EL (cell line): ENCODE measurements at places on chromosomes 6 and 20.
A peak's percentile ranks its signal among the peaks of the same experiment; 100 is the strongest.

- DNase-seq: peak; percentile 39
Observed at GRCh38 chr6:131062241-131063027, 611 bp downstream of the EPB41L2 start.

DNA sequence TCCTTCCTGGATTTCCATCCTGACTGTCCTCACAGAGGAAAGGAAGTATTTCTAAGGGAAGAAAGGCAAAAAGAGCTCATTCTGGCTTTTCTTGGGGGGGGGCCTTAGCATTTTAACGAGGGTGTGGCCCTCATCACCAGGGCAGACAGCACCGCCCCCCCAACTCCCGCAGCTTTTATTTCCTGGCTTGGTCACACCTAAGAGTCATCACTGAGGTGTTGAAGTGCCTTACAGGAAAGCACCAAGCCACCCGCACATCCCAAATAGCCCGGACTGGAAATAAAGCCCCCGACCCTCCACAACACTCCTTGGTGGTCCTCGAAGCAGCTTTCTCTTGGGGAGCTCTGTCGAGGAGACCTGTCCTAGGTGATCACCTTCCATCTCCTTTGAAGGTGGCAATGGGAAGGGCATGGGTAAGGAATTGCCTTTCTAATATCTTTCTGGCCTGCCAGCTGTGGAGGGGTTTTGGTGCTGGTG is 1.3 kb downstream of the PTK7 start:
- DNase-seq: no peak

DNA sequence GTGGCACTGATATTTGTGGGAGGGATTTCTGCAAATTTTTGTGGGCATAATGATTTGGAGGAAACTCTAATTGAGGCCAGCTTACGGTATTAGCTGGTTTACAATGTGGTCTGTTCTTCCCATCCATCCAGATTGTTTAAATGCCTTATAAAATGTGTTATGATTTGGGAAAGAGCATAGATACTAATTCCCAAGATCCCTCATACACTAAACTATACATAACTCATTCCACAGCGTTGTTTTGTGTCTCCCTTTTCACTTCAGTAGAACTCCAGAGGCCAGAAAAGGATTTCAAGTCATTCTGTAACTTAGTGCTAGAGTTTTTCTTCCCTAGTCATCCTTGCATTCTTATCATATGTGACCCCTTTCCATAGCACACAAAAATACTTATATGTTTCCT is 292.6 kb upstream of the NT5E start:
- DNase-seq: no peak

- no peak for DNase-seq
Observed at GRCh38 chr6:85321906-85322305, 128.0 kb upstream of the NT5E start.

DNA sequence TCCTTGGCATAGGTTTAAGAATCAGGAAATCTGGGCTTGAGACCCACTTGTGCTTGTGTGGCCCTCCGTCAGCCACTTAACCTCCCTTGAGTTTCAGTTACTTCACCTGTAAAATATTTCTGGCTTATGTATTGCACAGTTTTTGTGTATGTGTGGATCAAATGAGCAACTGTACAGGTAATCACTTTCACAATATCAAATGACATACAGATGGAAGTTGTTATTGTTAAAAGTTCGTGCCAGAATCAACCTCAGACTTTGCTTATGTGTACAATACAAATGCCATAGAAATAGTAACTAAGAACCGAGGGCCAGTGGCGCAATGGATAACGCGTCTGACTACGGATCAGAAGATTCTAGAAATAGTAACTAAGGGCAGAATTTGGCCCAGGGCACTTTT is 65.6 kb upstream of the KIF13A start:
- peak; percentile 8 for DNase-seq

DNA sequence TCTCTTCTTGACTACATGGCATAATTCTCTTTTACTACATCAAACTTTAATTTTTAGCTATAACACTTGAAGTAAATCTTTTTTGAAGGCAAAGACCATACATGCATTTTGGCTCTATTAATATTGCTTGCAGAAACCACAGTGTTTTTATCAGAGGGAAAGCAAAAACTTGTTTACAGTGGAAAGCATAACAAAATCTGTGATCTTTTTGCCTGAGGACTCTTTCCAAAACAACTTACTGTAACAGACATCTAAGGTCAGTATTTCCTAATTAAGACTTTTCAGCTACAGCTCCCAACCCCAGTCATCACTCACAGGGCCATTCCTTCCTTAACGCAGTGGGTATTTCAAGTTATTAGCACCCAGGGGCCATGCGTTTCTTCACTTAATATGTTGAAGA is 274.7 kb downstream of the CDKAL1 start:
- no peak for DNase-seq
